Activated naive CD4-positive, alpha-beta T cell (primary cell): ENCODE measurements at places on chromosomes 1 and 21.

GRCh38 chr1:66353257-66353656 lies 180.7 kb upstream of the SGIP1 start:
- DNase-seq = no peak

GRCh38 chr1:27136998-27137542 lies 17.9 kb downstream of the SLC9A1 start:
- DNase-seq = peak; percentile 77

- DNase-seq = no peak
These were observed 42.0 kb downstream of the TBCE start for GRCh38 chr1:235409042-235409820.

DNA sequence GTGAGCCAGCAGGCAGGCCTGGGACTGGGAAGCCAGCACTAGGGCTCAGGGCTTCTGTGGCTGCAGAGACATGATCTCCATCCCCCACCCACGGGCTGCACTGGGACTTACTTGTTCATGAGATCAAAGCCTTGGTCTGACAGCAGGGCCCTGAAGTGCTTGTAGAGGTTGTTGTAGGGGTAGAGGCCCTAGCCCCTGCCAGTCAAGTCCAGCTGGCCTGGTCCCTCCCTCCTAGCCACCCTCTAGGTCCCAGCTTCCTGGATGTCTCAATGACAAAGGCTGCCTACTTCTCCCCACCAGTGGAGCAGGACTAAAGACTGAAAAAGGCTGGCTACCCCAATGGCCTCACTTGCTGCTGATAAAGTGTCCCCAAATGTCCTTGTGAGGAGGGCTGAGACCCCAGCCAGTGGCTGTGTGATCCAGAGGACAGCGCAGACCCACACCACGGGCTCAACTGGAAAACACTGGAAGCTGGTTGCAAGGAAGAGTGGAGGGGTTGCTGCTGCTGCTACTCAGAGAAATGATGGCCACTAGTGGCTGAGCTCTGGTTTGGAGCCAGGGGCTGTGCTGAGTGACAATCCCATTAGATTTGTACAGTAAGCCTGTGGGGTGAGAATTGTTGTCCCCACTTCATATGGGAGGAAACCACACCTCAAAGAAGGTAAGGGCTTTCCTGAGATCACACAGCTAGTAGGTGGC lies 1.4 kb downstream of the HTR1D start:
- DNase-seq = no peak

DNA sequence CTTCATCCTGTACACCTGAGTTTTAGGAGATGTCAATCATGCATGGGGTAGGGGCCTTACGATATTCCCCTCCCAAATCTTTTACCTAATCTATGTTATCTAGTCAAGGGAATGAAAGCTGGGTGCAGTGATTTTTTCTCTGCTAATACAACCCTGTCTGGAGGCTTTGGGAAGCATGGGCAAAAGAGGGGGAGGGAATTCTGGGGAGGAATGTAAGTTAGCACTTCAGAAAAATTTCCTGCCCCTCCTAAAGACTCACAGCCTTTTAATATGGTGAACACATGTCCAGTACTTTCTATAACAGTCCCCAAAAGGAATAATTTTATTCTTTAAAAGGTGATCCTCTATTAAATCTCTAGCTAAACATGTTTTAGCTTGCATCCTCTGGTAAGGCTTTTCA lies 25.6 kb upstream of the PRELP start:
- DNase-seq = no peak

GRCh38 chr1:26784023-26784871 lies 3.5 kb upstream of the PIGV start:
- no peak for DNase-seq

DNA sequence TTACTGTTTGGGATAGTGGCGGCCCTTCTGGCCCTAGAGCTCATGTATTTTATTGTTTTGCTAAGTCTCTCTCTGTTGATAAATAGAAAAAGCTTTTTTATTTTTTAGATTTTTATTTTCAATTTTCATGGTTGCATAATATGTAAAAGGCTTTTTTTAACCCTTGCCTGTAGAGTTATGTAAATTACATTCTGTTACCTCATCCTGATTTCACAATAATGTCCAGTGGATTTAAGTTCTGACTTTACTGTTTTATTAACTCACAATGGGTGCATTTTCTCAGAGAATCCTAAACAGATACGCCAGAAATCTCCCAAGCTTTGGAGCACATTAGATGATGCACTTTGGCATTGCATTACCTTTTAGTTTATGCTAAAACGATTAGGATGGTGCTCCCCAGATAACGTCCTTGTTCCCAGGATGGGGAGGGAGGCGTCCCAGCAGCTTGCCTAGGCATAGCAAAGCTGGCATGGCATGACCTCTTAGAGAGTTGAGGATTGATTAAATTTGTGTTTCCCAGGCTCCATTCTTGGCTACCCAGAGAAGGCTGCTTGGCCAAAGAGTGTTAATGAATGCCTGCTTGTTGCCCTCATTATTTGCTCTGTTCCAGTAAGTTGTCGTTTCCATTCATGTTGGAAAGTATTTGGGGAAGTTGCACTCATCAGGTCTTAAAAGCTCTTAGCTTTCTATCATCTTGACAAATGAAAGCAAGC lies 17.1 kb downstream of the UTP25 start:
- no peak for DNase-seq

DNA sequence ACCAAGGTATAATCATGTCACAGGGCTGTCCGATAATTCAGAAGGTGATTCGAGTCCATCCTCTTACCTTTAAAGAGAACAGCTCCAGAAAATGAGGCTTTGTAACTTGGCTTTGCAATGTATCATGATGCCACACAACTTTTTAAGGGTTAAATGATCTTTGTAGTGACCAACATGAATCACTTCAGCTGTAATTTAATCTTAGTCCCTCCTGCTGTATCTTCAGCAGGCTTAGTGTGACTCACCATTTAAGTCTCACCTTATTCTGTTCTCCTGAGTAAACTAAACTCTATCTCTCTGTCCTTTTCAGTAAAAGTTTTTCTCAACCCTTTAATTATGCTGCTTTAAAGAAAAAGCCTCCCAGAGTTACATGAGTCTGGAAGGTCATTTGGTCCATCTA lies 1.9 kb upstream of the HIVEP3 start:
- DNase-seq = no peak

DNA sequence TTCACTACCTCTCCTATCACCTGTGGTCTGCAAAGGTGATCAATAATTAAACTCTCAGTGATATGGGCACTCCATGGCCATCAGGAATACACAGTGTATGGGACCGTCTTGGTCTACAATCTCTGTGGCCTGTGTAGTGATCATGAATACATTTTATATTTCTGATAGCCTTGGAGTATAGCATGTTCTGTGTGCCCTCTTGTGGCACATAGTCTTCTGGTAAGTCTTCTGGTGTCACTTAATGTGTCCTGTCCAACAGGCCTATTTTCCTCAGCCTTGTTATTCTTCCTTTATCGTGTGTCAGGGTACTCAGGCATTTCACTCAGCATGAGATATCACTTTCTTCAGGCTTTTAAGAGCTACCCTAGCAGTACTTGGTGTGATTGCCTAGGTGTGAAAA lies 393.6 kb downstream of the AGBL4 start:
- no peak for DNase-seq

DNA sequence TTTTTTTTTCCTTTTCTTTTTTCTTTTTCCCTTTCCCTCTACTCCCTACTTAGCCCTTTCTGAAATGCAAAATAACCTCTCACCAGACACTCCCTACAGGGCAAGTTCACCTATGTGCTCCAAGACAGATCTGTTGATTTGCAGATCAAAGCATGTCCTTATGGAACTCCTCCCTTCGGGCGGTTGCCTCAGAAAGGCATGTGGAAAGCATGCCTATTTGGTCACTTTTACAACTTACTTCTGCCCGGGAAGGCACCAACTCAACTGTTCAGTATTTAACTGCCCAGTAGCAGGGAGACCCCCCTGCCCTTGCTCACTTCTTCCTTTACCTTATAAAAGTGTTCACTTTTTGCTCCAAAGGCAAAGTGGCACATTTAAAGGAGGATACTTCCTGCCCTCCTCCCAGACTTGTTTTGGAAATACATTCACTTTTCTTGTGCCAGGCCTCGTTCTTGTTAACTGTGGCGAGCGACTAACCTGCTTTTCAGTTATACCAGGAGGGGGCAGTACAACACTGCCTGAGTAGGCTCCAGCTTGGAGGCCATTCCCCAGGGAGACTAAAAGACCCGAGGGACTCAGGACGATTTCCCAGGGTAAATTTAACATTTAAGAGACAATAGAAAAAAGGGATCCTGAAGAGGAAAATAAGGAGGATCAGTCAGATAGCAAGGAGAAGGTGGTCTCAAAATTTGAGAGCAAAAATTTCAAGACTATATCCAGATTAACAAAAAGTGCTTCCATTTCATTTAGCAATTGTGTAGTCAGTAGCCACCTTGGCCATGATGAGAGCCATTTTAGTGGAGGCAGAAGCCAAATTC lies 12.3 kb upstream of the SLAMF7 start:
- no peak for DNase-seq

- DNase-seq = no peak
These were observed 187.8 kb downstream of the ETS2 start for GRCh38 chr21:38993561-38993960.

DNA sequence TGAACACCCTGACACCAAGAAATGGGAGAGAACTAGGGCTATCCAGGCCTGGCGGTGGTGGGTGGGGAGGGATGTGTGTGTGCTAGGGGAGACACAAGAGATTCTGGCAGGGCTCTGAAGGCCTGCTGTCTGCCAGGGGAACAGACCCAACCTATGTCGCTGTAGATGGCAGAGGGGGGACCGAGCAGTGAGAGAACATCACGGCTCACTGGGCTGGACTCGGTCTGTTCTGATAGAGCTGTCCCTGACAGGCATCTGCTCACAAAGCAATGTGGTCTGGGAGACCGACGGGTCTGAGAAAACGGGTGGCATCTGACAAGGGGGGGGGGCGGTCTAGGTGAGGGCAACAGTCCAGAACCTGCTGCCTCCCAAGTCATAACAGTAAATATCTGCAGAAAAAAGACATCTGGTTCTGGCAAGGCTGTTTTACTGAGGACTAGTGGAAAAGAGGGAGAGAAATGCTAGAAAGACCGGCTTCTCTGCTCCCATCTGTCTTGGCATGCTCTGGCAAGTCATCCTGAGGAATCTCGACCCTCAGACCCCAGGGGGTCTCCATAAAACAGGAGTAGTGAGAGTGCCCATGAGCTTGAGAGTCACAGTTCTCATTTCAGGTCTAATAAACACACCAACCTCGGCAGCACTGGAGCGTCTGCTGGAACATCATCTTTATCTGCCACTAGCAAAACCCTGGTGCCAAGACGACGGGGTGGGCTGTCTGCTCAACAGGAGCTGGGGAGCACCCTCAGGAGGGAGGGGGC lies 36.5 kb downstream of the SLC66A1 start:
- DNase-seq = no peak

GRCh38 chr21:26962621-26963181 lies 4.2 kb downstream of the ADAMTS5 start:
- DNase-seq = no peak

DNA sequence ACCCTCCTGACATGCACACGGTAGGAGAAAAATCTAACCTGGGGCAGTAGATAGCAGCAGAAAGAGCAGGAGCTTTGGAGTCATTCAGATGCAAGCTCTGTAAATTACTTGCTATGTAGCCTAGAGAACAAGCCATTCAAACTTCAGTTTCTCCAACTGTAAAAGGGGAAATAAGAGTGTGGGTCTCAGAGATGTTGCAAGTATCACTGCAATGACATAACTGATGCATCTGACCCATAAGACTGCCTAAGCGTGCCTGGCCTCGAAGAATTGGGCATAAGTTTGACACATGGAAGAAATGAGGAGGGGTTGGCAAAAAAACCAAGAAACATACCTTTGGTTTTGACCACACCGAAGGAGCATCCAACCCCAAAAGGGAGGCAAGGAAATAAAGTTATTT lies 5.2 kb downstream of the AK2 start:
- DNase-seq = no peak

GRCh38 chr1:89596698-89597097 lies 36.2 kb upstream of the LRRC8C start:
- DNase-seq = no peak

DNA sequence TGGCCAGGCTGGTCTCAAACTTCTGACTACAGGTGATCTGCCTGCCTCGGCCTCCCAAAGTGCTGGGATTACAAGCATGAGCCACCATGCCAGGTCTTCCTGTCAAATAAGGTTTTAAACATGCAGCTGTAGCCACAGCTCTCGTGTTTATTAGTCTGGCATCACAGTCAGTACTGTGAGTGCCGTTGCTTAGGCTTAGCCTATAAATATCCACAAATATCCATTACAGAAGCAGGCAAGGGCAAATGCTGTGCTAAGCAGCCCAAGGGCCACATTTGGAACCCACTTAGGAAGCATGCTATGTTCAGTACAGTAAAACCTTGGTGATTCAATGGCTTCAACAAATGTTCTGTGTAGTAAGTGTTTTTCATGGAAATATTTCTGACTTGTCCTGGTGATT lies 75.9 kb downstream of the KIF1B start:
- no peak for DNase-seq

DNA sequence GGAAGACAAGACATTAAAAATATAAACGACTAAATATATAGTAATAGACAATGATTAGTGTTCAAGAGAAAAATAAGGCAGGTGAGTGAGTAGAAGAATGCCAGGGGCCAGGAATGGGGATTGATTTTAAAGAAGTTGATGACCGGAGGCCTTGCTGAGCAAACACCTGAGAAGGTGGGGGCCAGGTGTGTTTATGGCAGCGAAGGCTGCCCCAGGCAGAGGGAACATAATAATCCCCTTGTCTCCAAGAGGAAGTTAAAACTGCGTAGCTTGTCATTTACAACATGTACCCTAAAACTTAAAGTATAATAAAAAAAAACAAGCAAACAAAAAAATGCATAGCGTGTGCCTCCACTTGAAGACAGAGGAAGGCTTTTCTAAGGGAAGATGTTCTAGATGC lies 220.3 kb downstream of the URB2 start:
- DNase-seq = no peak

DNA sequence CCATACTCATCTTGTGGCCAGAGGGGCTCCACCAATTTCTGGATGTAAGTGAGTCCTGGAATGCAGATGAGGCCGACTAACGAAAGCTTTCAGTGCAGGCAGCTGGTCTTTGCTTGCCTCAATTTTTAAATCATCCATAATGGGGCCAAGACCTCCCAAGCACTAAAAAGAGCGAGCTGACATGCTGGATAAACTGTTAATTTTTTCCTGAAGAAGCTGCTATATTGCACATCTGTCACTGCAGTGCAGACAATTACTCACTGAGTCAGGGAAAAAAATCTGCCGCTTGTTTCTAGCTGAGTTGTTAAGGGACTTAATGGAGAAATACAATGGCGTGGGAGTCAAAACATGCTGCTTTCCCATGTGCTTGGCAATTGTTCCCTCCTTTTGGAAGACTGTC lies 205.5 kb downstream of the GPATCH2 start:
- no peak for DNase-seq

DNA sequence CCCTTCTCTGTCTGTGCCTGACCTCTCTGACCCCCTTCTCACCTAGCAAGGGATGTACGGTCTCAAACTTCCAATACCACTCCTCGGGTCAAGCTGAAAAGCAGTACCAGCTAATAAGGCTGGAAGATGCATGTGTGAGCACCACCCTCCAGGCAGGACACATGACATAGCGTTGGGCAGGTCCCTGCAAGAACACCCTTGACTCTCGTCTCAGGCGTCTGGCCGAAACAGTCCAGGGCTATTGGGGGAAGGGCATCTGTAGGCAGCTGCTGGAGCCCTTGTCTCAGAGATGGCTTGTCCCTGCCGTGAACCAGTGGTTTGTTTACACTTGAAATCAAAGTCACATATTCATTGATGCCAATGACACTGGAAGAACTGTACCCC lies 56.5 kb downstream of the CD46 start:
- DNase-seq = no peak
